ENCODE measurements at places on chromosomes 11 and 22.

DNA sequence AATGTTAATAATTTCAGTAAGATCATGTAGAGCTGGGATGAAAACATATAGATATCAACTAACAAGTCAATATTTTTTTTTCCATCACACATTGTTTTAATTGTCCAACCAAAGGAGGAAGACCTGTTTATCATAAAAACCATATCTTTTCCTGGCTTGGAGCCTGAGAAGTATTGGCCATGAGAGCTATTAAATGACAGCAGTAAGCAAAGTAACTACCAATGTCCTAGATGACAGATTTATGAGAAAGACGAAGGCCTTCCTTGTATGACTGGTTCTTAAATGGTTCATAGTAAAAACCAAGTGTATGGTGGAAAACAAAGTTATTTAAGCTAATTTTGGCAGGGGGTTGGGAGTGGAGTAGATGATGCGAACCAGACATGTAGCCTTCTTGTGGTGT, 1147.1 kb upstream of the TENM4 start:
- no peak for DNase-seq

DNA sequence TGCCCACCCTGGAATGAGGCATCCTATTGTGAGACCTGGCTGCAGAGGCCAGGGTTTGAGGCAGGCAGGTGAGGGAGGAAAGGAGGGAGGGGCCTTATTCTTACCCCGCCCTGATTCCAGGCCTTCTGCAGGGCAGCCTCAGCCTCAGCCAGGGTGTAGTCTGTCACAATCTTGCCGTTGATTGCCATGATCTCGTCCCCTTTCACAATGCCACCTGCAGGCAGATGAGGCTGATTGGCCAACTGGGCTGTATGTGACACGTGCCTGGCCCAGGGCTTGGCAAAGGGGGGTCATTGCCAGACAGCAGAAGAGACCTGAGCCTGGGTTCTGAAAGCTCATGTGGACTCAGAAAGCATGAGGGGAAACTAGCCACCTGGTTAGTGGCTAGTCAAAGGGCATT, 21.4 kb upstream of the ABCC8 start:
- no peak for DNase-seq

- no peak for DNase-seq
These were observed 11.8 kb upstream of the KCNJ11 start for GRCh38 chr11:17400048-17400775.

DNA sequence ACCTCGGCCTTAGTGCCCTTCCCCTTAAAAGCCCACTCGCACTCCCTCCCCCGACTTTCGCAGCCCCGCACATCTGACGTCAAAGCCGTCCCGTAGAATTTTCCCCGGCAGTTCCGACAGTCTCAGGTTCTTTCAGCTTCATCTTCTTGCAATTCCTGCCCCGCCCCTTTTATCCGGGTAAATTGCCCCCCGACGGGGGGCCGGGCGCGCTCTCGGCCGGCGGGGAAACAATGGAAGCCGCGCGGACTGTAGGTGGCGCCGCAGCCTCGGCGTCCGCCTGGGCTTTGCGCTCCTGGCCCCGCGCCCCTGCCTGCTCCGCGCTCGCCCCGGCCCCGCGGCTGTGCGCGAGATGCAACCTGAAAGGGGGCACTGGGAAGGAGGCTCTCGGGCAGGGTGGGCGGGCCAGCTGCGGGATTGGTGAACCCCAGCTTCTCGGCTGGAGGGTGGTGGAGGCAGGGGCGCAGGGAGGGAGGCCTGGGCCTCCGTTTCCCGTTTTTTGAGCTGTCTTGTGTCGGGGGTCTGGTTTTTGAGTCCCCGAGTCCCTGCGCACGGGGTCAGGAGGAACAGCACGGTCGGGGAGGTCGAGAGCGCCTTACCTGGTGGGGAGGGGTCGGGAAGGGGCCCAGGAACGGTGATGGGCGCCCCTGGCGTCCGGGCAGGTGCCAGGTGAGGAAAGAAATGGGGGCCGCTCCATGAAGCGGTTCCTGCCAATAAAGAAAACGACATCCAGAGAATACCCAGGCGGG, 859 bp upstream of the FGF19 start:
- DNase-seq = no peak

GRCh38 chr11:119626197-119626841, 102.7 kb downstream of the NECTIN1 start:
- DNase-seq = no peak

GRCh38 chr11:1089738-1090599, 15.3 kb downstream of the MUC2 start:
- no peak for DNase-seq

- no peak for DNase-seq
These were observed 1.3 kb downstream of the CARS1 start for GRCh38 chr11:3055891-3056290.

DNA sequence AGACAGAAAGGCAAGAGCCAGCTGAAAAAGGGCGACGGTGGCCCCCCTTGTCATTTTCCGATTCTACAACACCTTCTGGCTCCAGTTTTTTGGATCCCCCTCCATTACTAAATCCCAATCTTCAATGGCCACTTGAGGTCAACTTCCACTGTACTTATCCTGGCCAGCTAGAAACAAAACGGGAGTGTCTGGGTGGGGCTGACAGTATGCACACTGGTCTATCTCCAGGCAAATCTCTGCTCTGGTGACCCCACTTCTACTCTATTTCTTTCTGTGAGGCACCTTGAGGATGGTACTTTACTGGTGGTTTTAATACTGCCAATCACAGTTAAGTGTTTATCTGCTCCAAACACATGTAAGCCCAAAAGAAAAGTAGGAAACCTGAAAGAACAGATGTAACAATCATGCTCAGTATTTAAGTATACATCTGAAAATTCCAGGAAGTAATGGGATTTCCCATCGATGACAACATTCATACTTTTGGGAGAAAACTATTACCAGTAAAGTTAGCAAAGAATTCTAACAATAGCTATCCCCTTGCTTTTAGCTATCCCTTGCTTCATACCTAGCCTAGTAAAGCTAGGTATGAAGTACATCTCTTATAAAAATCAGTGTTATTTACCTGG, 16.0 kb downstream of the CDON start:
- no peak for DNase-seq

GRCh38 chr11:29324328-29324727, 692.5 kb downstream of the KCNA4 start:
- no peak for DNase-seq

GRCh38 chr11:1327064-1327460, 17.6 kb upstream of the TOLLIP start:
- no peak for DNase-seq

- no peak for DNase-seq
These were observed 11.5 kb downstream of the ZDHHC5 start for GRCh38 chr11:57679396-57679795.

DNA sequence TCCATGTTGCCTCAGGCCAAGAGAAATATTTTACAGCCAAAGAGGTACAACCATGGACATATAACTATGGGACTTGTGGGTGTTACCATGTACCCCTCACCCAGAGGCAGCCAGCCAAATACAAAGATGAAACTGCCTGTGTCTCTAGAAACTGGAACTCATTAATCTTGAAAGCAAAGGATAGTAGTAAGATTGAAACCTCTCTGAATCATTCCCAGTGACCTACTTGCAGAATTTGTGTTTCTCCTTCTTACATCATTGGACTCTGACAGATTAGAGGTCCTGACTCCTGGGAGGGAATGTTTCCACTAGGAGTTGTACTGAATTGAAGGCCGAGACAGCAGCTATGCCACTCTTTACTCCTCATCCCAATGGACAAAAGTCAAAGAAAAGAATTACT, 257.4 kb upstream of the UBASH3B start:
- DNase-seq = no peak

- DNase-seq = no peak
These were observed 136.0 kb upstream of the ARHGAP42 start for GRCh38 chr11:100550912-100551632.

- no peak for DNase-seq
These were observed 57.7 kb downstream of the PICALM start for GRCh38 chr11:86011175-86011574.

GRCh38 chr11:62542750-62543567, 3.6 kb downstream of the AHNAK start:
- DNase-seq = peak; percentile 63

- DNase-seq = no peak
These were observed 37.8 kb downstream of the PGR start for GRCh38 chr11:101091781-101092180.

DNA sequence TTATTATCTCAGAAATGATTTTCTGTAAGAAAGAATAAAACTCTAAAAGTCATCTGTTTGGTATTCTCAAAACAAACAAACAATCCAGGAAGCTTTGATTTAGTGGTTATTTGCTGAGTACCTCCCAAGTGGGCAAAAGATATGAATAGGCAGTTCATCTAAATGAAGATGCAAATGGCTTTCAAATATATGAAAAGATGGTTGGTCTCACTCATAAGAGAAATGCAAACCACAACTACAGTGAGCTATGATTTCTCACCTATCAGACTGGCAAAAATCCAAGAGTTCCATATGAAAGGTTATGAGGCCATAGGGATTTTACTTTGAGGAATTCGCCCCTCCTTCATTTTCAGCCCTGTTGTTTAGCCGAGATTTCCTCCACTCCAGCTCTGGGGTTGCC, 11.3 kb upstream of the P2RY2 start:
- DNase-seq = no peak

- no peak for DNase-seq
These were observed 5.1 kb downstream of the ACCS start for GRCh38 chr11:44071157-44071556.

GRCh38 chr11:92325416-92325815, 100.8 kb downstream of the FAT3 start:
- DNase-seq = no peak

- no peak for DNase-seq
These were observed 22.1 kb upstream of the TMPRSS13 start for GRCh38 chr11:117950993-117951961.

DNA sequence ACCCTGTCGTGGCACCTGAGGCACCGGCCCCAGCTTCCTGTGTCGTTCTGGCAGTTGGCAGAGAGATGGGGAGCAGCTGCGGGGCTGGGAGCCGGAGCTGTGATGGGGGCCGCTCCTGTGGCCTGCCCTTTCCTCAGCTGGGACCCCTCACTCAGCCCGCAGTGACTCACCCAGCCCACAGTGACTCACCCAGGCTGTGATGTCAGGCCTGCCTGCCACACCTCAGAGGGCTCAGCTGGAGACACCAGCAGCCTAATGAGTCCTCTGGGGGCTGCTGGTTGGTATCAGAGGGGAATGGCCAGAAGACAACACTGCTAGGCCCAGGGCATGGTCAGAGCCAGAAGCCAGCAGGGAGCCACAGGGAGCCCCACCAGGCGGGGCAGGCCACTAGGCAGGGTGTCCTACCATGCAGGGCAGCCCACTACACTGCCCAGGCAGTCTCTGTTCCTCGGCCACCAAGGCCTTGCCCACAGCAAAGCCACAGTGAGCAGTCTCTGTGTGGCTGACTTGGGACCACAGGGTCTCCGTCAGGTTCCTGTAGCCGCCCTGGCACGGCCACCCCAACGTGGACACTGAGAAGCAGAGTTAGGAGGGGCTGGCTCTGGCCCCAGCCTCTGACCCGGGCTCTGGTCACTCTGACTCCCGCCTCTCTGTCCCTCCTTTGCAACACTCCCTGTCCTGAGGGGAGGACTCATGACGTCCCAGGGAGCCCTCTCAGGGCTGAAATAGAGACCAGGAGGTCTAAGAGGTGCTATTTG, 4.2 kb upstream of the FXYD2 start:
- peak; percentile 56 for DNase-seq

- no peak for DNase-seq
These were observed 1621.6 kb upstream of the RAG2 start for GRCh38 chr11:38219636-38220035.

- DNase-seq = no peak
These were observed 806 bp downstream of the COA4 start for GRCh38 chr11:73875840-73876239.

DNA sequence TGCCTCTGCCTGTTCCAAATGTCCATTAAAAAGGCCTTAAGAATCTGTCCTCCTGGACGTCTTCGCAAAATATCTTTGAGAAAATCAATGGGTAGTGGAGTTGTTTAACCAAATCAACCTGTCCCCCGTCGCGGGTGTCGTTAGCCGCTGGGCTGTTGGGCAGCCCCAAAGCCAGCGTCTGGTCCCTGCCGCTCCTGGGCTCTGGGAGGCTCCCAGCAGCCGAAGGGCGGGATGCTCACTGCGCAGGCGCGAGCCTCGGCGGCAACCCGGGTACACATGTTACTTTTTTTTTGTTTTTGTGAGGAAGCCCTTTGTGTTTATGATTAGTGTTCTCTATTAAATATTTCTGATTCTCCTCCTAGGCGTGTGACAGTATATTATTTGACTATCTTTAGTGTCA, 12.6 kb downstream of the MMP10 start:
- no peak for DNase-seq

DNA sequence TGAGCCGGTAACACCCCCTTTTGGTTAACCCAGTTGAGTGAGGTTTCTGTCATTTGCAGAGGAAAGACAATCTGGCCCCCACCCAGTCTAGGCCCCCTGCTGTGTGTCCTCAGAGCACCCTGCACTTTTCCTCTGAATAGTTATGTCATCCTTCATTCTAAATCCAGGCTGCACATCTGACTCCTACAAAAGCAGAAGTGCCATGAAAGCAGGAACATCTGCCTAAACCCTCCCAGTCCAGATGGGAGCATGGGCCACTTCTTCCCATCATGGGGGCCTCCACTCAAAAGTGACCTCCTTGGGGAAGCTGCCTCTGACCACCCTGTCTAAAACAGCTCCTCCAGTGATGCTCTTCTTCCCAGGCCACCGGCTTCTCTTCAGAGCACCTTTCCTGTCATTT, 53.7 kb upstream of the HMGXB4 start:
- DNase-seq = no peak

GRCh38 chr11:93903989-93904388, 53.6 kb upstream of the VSTM5 start:
- no peak for DNase-seq

GRCh38 chr11:102316346-102316904, 859 bp upstream of the BIRC3 start:
- DNase-seq = no peak

DNA sequence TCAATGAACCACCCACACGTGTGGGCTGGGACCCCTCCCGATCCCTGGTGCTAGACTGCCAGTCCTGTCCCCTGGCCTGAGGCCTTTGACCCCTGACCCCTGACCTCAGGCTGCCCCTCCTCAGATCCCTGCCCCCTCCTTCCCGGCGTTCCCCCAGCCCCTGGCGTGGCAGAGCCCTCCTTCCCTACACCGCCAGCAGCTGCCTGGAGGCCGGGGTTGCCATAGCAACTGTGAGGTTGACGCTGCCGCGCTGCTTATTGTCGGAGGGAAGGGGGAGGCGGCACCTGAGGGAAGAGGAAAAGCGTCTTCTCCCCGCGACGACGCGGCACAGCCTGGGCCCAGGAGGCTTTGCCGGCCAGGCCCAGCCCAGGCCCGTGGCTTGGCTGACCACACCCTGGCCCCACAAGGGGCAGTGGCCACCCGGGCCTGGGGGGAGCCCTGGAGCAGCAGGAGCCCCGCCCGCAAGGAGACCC, 32.6 kb downstream of the SHANK3 start:
- no peak for DNase-seq

DNA sequence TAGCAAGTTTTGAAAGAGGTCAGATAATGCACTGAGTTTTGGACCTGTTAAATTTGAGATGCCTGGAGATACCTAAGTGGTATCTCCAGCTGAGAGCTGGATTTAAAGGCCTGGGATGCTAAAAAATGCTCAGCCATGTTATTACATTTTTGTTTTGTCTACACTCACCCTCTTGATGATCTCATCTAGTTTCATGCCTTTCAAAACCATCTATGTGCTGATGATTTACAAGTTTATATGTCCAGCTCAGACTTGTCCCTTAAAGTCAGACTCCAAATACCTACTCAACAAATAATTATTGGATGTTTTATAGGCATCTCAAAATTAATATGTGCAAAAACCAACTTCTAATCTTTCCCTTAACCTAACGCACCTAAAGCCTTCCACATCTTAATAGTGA, 103.6 kb upstream of the OR9G4 start:
- no peak for DNase-seq

GRCh38 chr22:23093051-23093788, 22.9 kb downstream of the GNAZ start:
- DNase-seq = no peak

Data from stimulated activated CD4-positive, alpha-beta T cell treated with anti-CD3 and anti-CD28 coated beads, Interleukin-1b, Interleukin-23, amount 100 ng/mL, for 1 hour (primary cell).